Activated CD8-positive, alpha-beta memory T cell treated with anti-CD3 and anti-CD28 coated beads for 48 hours (primary cell): ENCODE measurements at places on chromosomes 5 and 9.
A peak's percentile ranks its signal among the peaks of the same experiment; 100 is the strongest.

DNA sequence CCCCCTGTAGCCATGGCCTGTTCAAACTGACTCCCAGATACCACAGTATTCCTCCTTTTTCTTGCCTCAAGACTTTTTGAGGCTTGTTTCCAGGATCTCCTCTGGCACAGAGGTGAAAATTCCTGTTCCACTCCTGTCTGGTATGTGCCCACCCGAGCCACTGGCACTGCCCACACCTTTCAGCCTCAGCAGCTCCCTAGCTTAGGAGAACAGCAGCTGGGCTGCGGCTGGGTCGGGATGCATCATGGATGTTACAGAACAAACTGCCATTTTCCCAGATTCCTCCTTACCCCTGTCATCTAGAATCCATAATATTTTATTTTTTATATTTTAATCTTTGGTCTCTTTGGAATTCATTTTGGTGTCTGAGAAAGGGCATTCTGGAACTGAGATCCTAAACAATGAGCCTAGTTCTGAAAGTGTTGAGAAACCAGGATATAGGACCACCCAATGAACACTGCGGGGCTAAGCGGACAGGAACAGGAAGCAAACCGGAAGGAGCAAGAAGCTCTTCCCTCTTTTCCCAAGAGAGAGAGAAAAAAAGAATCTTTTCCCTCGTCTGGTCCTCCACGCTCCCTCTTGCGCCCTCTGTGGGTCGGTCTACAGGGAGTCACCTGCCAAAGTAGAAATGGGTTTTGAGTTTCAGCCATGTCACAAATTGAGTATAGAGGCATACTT is 12.5 kb downstream of the OR2S2 start:
- peak; percentile 29 for DNase-seq

GRCh38 chr9:128152133-128153059 is 3.1 kb downstream of the LCN2 start:
- no peak for DNase-seq

GRCh38 chr9:95491543-95492320 is 25.0 kb downstream of the PTCH1 start:
- no peak for DNase-seq

- no peak for DNase-seq
These were observed 39.7 kb upstream of the NKD2 start for GRCh38 chr5:968881-969280.

- no peak for DNase-seq
These were observed 226.8 kb downstream of the TMEM167A start for GRCh38 chr5:82850393-82850792.

DNA sequence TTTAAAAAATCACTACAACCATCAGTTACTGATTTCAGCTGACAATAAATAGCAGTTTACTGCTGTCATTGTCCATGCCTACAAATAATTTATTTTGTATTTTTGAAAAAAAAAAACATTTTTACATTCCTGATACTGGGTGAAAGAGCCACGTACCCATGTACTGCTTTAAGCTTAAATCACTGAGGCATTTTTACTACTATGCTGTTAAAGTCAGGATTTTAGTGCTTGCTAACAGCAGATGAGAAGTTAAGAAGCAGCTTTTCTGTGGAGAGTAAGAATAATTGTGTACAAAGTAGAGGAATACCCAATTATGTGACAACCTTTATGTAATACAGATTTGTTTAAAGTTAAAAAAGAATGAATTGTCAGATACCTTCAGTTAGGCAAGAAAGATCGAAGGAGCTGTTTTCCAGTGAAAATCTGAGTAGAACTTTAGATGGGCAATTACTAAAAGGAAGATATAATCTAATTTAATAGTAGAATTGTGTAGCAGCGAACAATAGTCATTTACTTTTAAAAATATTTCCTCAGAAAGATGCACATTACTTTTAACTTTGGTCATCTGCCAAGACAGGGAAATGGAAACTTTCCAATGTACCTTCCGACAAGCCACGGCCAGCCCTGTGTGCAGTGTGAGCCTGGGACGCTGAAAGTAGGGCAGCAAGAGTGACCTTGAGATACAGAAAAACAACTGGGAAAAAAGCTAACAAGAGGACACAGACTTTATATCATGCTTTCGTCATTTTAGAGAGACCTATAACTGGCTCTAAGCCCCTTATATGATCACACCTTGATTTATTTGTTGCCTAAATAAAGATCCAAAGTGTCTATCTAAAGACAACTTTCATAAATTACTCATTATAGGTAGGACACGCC is 39.9 kb downstream of the RHOBTB3 start:
- DNase-seq, result no peak

DNA sequence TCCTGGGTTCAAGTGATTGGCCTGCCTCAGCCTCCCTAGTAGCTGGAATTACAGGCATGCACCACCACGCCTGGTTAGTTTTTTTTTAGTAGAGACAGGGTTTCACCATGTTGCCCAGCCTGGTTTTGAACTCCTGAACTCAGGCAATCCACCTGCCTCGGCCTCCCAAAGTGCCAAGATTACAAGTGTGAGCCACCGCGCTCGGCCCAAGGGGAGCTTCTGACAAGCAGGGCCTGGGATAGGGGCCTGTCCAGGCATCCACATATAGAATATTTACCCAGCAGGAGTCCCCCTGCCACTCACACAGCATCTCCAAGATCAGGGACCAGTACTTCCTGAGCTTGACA is 10.1 kb downstream of the IRF1 start:
- DNase-seq, result no peak

DNA sequence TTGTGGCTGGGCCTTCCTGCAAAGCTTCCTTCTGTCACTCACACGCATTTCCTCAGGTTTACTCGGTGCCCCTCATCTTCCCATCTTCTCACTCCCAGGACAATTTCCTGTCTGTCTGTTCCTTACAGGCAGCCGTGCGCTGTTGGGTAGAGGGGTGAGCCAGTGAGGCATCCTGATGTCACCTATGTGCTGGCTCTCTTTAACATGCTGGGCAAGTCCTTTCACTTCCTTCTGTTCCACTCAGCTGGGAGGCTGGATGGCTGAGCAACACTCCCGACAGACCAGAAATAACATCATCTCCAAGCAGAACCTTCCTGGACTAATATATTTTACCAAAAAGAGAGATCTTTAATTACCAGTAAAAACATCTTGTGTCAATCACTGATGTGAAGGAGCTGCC is 103.0 kb downstream of the HSD17B3 start:
- DNase-seq, result no peak

DNA sequence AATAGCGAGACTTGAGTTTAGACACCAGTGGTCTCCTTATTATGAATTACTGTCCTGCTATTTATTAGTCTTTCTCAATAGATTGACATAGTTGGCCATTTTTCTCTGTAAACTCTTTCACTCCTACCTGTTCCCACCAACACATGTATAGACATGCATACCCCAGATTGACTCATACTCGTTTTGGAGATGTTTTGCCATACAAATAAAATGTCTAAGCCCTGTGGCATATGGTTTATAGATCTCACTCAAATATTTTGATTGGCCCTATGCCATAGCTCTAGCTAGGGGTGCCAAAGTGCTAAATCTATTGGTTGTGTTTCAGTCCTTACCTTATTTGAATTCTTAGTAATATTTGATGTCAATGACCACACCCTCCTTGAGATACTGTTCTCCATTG is 42.3 kb downstream of the CAMK4 start:
- DNase-seq, result no peak

DNA sequence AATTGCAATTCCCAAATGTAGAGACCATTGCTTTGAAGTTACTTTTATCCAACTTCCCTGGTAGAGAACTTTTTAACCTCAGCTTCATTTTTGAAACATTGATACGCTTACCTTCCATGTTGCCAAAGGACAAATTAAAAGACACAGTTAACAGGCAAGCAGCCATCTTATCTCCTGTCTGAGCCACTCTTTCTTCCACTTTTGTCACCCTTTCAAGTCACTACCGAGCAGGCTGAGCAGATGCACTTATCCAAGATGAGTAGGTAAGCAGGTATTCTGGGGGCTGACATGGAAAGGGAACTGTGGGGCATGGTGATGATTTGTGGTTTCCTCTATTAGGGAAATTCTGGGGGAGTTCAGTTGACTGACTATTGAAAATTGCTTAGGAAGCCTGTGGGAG is 66.7 kb downstream of the DOCK2 start:
- no peak for DNase-seq

DNA sequence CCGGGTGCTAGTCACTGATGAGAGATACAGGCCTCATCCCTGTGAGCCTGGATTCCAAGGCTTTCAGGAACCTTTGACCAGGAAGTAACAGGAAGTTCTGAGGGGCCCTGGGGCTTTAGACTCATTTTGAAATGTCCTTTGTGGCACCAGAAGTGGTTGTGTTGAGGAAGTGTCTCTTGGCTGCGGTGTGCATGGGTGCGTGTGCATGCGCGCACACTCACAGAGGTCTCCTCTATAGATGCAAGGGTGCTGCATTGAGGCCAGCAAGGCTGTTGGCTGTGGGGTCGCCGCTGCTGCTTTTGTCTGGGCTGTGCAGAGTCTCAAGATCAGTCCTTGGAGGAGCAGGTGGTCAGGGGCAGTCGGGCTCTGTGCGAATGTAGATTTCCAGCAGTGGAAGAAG is 7.6 kb downstream of the RAB24 start:
- no peak for DNase-seq

GRCh38 chr5:22056601-22057000 is 796.5 kb downstream of the CDH12 start:
- no peak for DNase-seq

- no peak for DNase-seq
These were observed 55.7 kb downstream of the LHFPL2 start for GRCh38 chr5:78592735-78593386.

DNA sequence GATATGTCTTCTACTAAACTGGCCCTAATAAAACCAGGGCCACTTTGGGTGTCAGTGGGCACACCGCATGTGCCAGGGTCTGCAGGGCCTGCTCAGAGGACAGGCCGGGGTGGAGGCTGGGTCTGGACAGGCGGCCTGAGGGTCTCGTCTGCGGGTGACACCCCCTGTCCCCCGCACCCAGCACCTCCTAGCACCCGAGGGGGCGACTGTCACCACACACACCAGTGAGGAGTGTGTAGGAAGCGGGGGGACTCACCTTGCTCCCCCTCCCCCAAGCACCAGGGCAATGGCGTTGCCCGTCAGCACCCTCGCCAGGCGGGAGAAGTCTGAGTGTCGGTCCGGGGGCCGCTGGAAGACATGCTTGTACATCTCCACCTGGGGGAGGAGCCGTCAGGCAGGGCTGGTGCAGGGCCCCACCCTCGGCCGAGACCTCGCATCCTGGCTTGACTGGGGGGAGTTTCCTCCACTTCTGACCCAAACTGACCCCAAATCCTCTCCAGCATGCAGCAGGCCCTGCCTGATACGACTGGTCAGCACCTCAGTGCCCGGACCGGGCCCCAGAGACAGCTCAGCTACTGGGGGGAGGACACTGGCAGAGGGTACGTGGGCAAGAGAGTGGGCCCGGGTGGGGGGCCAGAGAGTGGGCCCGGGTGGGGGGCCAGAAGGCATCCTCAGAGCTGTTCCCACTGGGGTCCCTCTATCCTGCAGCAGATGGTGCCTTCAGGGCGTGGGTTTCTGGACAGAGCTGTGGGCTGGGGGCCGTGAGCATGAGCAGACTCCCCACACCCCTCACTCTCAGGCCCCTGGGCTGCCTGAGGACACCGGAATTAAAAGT is 18.9 kb upstream of the NSMF start:
- no peak for DNase-seq

GRCh38 chr5:37717613-37718431 is 122.0 kb downstream of the GDNF start:
- DNase-seq, result no peak

GRCh38 chr9:113361304-113362018 is 12.1 kb downstream of the BSPRY start:
- DNase-seq, result no peak

- DNase-seq, result no peak
These were observed 31.5 kb downstream of the RAPGEF1 start for GRCh38 chr9:131708226-131709002.

DNA sequence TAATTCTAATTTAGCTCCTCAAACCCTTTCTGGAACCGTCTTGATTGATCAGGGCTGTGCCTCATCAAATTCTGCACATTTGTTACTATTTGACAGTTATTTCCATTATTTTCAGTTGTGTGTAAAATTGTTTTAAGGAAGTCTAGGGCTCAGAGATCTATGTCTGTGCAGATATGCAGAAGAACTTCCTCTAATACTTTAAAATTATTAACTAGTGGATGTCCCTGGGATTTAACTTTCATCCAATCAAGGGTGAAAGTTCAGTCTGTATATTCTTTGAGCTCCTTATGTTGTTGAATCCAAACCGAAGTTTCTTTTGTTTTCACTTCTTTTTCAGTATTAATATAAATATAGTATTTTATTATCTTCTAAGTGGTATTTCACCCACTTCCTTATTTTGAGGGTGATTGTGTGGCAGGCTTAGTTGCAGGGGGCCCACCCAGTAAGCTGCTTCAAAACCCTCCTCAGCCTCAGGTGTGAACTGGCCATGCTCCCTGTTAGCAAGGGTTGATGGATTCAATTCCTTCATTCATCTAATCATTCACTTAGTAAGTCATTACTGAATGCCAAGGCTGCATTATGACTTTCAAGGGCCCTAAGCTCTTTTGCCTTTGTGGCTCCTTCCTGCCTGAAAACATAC is 2.1 kb upstream of the CAMLG start:
- DNase-seq, result no peak

DNA sequence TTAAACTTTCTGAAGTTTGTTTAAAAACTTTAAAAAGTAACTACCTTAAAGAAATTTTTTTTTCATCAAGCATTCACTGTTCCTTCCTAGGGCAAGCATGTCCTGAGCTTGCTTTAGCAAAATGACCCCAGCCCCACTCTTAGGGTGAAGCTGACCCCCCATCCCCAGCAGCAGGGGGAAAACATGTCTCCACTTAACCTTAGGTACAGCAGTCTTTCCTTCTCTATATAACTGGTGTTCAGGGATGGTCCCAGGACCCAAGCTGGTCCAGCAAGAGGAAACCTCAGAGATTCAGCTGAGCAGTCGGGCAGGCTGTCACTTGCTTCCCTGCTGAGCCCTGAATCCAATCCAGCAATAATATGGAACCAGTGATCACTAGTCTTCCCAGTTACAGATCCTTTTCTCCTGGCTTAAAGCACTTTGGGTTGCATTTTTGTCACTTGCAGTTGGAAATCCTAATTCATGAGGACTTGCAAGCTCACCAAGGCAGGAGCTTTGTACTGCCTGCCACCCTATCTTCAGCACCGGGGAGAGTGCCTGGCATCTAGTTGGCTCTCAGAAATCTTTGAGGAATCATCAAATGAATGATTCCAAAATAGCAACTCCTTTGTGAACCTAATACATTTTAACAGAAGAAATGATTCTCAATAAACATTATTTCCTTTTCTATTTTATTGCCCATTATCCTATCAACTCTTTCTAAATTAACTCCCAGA is 91.2 kb downstream of the FSTL4 start:
- no peak for DNase-seq

DNA sequence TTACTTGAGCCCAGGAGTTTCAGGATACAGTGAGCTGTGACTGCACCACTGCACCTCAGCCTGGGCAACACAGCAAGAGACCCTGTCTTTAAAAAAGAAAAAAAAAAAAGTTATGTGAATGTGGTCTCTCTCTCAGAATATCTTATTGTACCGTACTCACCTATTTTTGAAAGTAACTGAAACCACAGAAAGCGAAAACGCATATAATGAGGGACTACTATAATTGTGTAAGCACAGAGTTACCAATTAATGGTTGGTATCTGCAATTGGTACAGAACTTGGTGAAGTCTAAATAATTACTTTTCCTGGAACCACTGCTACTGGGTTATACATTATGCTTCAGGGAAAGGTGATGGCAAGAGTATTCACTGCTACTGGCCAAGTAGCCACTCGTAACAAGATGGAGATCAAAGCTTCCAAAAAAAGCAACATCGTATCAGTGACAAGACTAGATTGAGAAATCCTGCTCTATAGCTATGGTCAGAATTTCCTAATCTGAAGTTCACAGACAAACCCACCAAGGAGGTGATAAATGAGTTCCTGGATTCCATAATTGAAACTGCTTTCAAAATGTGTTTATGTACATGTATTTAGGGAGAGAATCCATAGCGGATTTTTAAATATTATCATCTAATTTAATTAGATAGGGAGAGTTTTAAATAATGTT is 82.7 kb downstream of the NR6A1 start:
- no peak for DNase-seq
